ENCODE measurements at places on chromosomes 16 and 17.

DNA sequence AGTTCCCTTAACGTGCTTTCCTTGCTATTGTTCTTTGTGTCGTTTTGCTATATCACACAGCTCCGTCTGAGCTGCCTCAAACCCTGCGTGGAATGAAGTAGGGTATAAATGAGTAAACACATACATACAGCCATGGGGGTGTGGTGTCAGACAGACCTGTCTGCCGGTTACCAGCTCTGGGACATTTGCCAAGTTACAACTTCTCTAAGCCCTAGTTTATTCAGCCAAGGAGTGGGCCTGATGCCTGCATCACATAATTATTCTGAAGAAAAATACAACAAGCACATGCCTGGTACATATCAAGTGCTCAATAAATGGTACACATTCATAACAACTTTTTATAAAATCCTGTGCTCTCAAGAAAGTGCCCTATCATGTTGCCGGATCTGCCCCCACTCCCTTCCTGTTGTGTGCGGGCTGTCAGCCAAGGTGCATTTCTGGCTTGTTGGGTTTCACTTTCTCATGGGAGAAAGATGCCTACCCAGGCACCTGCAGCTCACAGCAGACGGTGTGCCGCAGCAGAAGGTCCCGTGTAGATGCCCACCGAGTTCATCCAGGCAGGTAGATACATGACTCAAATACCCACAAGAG, 30.5 kb downstream of the SMPD3 start:
- peak; percentile 83 for DNase-seq

GRCh38 chr17:14058051-14058450, 11.3 kb upstream of the COX10 start:
- no peak for DNase-seq

GRCh38 chr16:53785044-53785443, 81.1 kb downstream of the FTO start:
- no peak for DNase-seq

DNA sequence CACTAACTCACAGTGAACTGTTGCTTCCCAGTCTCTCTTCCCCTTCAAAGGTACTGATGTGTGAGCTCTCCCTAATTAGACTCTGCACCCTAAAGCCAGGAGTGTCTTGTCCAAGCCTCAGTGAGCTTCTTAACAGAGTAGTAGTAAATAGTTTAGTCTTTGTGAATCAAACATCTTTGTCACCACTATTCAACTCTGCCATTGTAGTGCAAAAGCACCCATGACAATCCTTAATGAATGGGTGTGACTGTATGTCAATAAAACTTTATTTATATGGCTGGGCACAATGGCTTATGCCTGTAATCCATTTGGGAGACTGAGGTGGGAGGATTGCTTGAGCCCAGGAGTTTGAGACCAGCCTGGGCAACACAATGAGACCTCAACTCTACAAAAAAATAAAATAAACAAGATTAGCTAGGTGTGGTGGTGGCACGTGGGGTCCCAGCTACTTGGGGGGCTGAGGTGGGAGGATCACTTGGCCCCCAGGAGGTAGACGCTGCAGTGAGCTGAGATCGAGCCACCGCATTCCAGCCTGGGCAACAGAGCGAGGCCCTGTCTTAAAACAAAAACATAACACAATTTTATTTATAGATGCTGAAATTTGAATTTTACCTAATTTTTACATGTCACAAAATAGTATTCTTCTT, 45.5 kb upstream of the TNRC6A start:
- DNase-seq, result no peak

DNA sequence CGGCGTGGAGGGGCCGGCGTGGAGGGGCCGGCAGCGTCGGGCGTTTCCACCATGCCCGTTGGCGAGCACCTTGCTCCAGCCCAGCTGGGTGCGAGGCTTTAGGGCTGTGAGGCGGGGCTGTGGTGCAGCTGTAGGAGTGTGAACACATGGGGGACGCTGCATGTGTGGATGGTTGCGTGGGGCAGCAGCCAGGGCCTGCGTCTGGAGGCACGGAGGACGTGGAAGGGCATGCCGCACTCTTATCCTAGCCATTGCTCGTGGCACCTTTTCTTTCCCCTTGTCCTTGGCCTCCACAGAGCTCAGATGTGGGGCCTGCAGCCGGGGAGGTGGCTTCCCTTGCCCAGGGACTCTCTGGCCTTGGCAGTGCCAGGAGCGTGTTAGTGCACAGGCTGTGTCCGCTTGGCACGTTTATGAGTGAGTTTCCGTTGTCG, 47.8 kb downstream of the PDPK1 start:
- no peak for DNase-seq

DNA sequence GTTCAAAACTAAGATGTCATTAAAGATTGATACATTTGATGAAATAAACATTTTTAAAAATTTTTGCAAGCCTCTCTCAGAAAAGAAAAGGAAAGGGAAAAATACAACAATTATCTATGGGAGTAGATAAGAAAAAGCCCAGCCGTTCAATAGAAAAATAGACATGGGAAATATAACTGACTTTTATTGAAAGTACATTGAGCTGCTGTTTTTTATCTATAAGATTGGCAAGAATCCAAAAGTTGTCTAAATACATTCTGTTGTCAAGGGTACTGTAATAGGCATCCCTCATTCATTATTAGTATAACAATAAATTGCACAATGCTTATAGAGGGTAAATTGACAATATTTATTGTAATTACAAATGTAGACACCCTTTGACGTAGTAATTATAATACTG, 38.4 kb upstream of the IRX6 start:
- no peak for DNase-seq

Measured in CD4-positive, alpha-beta T cell treated with Interleukin-12 subunit alpha and Interleukin-12 subunit beta, for 1 hour (primary cell).